ENCODE measurements at places on chromosomes 3 and 15. TPM values are rescaled to one million over a fixed set of nuclear protein-coding genes. Genes with fewer than 3 reads are reported as not detected.

Gene KLHL6
- total RNA-seq = 6.4 TPM

Gene SYNPR
- total RNA-seq = not detected

DNA sequence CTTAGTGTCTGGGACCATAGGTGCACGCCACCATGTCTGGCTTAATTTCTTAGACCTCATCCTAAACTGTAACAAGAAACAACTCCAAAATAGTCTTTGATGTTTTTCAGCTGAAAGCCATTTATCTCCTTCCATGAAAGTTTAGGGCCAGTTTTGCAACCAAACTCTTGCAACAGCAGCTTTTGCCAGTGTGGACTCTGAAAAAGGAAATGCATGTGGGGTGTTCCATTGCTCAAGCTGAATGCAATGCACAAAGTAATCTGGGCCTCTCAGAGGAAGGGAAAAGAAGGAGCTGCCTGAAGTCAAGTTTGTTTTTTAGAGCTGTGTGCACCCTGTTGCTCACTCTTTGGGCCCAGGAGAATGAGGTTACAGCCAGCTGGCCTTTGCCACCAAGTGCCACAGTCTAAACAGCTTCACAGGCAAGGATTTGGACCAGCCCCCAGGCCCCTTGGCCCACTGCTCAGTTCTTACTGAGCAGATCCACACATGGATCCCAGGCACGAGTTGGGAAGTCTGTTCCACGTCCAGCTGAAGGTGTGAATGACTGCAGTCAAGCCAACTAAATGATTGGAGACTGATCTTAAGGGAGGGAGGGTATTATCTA lies 212.3 kb upstream of the LRRFIP2 start:
- no peak for DNase-seq

DNA sequence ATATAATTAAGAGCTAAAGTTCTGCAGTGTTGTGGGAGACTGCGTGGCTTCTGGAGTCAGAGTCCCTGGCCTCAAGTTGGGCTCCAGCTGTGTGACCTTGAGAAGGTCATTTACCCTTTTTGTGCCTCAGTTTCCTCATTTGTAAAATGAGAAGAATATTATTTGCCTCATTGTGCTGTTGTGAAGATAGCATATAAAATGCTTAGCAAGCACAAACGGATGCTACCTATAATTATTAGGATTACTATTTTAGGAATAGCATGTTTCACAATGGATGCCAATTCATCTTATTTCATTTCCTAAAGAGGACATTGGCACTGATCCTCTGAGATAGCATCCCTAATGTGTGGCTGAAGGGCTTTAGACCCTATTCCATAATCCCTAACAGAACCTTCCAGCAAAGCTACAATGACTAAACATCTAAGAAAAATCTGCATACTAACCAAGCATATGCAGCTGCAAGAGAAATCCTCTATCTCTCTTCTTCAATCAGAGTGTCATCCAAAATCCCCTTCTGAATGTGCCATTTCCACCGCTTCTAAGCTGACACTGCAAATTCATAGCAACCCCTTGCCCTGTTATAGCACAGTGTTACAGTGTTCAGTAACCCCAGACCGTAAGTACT lies 148.3 kb downstream of the RBMS3 start:
- no peak for DNase-seq

GRCh38 chr3:23450806-23451205 lies 247.7 kb downstream of the UBE2E2 start:
- no peak for DNase-seq

DNA sequence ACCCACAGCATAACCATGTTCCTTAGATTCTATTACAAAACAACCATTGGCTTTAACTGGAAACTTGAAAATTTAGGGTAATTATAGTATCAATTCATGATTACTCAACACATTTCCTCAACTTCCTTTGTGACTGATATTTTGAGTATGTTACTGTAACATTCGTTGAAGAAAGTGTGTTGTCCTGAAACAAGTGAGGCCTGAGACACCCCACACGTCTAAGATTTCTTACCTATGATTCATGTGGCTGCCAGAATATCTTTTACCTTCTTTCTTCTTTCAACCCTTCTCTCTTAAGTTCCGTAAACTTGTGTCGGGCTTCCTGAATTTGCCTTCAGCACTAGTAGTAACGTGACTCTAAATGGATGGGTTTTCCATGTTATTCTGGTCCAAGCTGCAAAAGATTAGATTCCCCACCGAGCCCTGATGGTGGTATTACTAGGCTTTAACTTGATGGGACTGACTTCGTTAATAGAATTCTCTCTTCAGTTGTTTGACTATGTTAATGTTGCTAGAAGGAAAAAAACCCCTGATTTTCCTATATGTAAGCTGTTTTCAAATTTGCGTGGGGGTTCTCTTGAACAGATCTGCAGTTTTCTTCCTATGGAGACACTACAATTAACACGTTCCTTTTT lies 296.0 kb upstream of the ICE2 start:
- DNase-seq = no peak

Gene C3orf80
- total RNA-seq = 2.2 TPM

Gene ITIH1
- not detected for total RNA-seq

Gene PDIA3
- 328 TPM for total RNA-seq

Measured in ureter (tissue), 1 donor.